ENCODE measurements at places on chromosomes 12 and 14. TPM values are rescaled to one million over a fixed set of nuclear protein-coding genes. Genes with fewer than 3 reads are reported as not detected.

GRCh38 chr14:53493320-53493719 lies 340.2 kb upstream of the DDHD1 start:
- H3K4me3 ChIP-seq = no peak overlapping the region
- no peaks in the 10 kb centered on the region for H3K4me1 ChIP-seq
- no peak for DNase-seq
- H3K27ac ChIP-seq = no peak overlapping the region

The KIF21A gene
- total RNA-seq = 18.0 TPM

DNA sequence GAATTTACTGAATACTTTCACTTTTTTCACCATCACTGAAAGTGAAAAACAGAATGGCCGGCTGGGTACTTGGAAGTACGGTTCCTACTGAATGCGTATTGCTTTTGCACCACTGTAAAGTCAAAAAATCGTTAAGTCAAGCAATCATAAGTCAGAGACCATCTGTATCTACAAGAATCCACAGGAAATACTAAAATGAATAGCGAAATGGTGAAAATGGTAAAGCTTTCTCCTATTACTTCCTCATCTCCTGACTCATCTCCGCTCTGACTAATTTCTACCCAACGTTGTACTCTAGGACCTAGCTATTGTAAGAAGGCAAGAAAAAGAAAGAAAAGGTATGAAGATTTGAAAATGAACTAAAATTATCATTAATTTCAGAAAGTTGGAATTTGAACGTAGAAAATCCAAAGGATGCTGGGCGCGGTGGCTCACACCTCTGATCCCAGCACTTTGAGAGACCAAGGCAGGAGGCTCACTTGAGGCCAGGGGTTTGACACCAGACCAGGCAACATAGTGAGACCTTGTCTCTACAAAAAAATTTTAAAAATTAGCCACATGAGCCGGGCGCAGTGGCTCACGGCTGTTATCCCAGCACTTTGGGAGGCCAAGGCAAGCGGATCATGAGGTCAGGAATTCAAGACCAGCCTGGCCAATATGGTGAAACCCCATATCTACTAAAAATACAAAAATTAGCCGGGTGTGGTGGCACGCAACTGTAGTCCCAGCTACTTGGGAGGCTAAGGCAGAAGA lies 5.3 kb upstream of the CDCA4 start:
- peak overlapping the region; percentile 30 for H3K27ac ChIP-seq
- peaks cover 24% of the 10 kb centered on the region for H3K4me1 ChIP-seq
- H3K27me3 ChIP-seq = no peaks in the 10 kb centered on the region
- no peak overlapping the region for H3K4me3 ChIP-seq

The KCNC2 gene
- not detected for total RNA-seq

GRCh38 chr12:121446750-121447149 lies 46.8 kb downstream of the RNF34 start:
- H3K27me3 ChIP-seq = no peaks in the 10 kb centered on the region
- no peak overlapping the region for H3K4me3 ChIP-seq
- no peak overlapping the region for H3K27ac ChIP-seq
- DNase-seq = no peak
- peaks cover 19% of the 10 kb centered on the region for H3K36me3 ChIP-seq
- no peaks in the 10 kb centered on the region for H3K4me1 ChIP-seq

DNA sequence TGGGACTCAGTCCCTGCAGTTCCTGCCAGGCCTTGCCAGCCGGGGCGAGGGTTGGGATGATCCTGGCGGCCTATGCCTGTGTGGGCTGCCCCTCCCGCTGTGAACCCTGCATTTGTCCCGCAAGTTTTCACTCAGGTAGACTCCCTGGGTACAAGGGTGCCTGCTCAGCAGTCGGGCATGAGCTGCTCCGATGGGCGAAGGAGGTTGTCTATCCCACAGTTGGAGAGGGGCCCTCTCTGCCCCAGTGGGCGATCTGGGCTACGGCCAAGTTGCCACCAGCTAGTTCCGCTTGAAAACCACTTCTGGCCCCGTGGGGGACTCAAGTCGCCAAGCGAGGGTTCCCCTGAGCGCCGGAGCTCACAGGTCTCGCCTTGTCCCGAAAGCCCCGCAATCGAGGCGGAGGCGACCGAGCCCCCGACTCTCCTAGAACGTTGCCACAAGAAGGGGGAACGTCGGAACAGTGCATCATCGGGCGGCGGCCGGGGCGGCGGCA lies 365 bp upstream of the TPI1 start:
- H3K4me1 ChIP-seq = peaks cover 42% of the 10 kb centered on the region
- H3K27ac ChIP-seq = peak overlapping the region; percentile 71
- no peak for DNase-seq

DNA sequence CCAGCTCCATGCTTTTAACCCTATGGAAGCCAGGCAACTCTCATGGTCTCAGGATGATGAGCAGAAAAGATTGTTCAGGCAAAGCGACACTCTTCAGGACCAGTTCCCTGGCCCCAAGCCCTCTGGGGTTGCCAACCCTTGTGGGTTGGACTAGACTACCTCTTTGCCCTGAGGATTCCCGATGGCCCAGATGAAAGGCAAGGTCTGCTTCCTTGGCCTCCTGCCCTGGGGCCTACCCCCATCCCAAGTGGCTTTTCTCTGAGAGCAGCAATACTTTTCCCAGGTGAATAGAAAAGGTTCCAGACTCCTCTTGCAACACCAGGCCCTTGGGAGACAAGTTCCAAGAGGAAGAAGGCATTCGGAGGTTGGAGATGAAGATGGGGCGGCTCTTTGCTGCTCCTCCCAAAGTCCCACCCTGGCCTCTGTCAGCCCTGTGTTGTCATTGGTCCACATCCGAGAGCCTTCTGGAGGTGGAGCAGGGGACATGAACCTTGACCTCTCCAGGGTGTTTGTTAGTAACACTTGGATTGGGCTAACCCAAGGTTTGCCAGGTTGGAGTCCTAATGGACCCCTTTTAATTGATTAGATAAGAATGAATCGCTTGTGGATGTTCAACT lies 131.1 kb downstream of the GCH1 start:
- H3K27me3 ChIP-seq = peaks cover 17% of the 10 kb centered on the region
- no peaks in the 10 kb centered on the region for H3K36me3 ChIP-seq
- no peak overlapping the region for H3K27ac ChIP-seq
- H3K4me1 ChIP-seq = peaks cover 27% of the 10 kb centered on the region
- no peak for DNase-seq

The ETFRF1 gene
- 42.8 TPM for total RNA-seq

The OR4K13 gene
- total RNA-seq = not detected

DNA sequence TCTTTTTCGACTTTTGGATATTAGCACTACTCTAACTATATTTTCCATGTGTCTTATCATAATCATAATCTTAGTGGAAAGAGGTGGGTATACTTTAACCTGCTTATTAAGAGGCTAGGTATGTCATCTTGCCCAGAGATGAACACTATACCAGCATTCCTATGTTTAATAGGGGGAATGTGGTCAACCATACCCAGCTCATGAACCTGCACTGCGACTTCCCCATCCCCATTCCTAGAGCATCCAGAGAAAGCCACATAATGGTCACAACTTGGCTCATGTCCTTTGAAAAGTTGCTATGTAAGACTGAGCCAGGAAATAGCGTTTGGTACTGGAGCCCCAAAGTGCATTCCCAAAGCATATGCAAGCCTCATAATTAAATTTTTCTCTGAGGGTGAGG lies 55.2 kb downstream of the TMCC3 start:
- no peak overlapping the region for H3K4me3 ChIP-seq
- no peak overlapping the region for H3K27ac ChIP-seq
- DNase-seq = no peak
- H3K36me3 ChIP-seq = no peaks in the 10 kb centered on the region
- no peaks in the 10 kb centered on the region for H3K27me3 ChIP-seq

The MUCL1 gene
- not detected for total RNA-seq

The C12orf56 gene
- total RNA-seq = not detected

GRCh38 chr12:50055831-50056638 lies 1.4 kb upstream of the ASIC1 start:
- H3K27ac ChIP-seq = no peak overlapping the region
- no peak overlapping the region for H3K4me3 ChIP-seq
- no peaks in the 10 kb centered on the region for H3K36me3 ChIP-seq
- peaks cover 24% of the 10 kb centered on the region for H3K27me3 ChIP-seq

- peak overlapping the region; percentile 5 for H3K27ac ChIP-seq
- no peaks in the 10 kb centered on the region for H3K36me3 ChIP-seq
- H3K27me3 ChIP-seq = no peaks in the 10 kb centered on the region
- peaks cover 21% of the 10 kb centered on the region for H3K4me1 ChIP-seq
- DNase-seq = peak; percentile 69
Observed at GRCh38 chr12:98397323-98398105, 117.9 kb upstream of the TMPO start.

GRCh38 chr14:89910691-89911009 lies 43.9 kb downstream of the EFCAB11 start:
- no peak overlapping the region for H3K4me3 ChIP-seq
- no peak overlapping the region for H3K27ac ChIP-seq
- no peaks in the 10 kb centered on the region for H3K27me3 ChIP-seq
- H3K4me1 ChIP-seq = no peaks in the 10 kb centered on the region

DNA sequence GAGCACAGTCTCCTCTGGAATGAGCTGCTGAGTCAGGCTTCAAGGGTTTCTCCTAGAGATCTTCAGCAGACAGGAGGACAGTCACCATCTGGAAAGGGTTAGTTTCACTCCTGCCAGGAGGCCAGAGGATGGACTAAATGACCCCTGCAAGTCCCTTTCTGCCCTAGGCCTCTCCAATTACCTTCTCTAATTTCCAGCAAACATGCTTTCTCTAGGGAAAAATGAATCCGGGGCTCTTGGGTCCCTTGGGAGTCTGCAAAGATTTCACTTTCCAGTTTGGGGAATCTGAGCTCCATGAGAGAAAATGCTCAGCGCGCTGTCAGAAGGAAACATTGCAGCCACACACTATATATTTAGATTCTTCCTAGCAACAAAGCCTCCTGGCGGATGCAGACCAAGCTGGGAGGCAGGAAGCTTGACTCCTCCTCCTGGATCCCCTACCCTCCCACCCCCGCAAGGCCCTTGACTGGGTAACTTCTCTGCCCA lies 184.4 kb upstream of the CCND2 start:
- no peak overlapping the region for H3K4me3 ChIP-seq
- no peak overlapping the region for H3K27ac ChIP-seq
- no peak for DNase-seq
- H3K36me3 ChIP-seq = no peaks in the 10 kb centered on the region
- H3K27me3 ChIP-seq = no peaks in the 10 kb centered on the region

The SLC10A1 gene
- total RNA-seq = not detected

The TRHDE gene
- not detected for total RNA-seq

- no peaks in the 10 kb centered on the region for H3K4me1 ChIP-seq
- H3K27ac ChIP-seq = no peak overlapping the region
- no peaks in the 10 kb centered on the region for H3K27me3 ChIP-seq
- H3K4me3 ChIP-seq = no peak overlapping the region
- H3K36me3 ChIP-seq = no peaks in the 10 kb centered on the region
- DNase-seq = no peak
Observed at GRCh38 chr12:14849661-14850060, 6.3 kb upstream of the ART4 start.

DNA sequence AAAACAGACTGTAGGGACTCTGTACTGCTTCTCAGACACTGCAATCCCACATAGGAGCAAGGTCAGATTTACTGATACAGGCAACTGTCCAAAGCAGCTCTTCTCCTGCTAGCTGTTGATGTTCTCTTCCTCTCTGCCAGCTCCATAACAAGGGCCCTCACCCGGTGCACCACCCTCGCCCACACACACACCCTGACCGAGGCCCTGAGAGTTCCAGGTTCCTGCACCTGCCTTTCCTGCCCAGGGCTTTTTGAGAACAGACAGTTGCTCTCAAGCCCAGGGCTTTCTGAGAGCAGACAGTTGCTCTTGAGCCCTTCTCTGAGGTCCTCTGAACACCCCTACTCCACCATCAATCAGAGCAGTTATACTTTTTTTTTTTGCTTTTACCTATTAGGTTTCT lies 233.8 kb upstream of the GARIN6 start:
- no peaks in the 10 kb centered on the region for H3K36me3 ChIP-seq
- no peak overlapping the region for H3K4me3 ChIP-seq

GRCh38 chr12:98002887-98003493 lies 512.4 kb upstream of the TMPO start:
- no peak overlapping the region for H3K4me3 ChIP-seq
- H3K36me3 ChIP-seq = no peaks in the 10 kb centered on the region
- no peaks in the 10 kb centered on the region for H3K27me3 ChIP-seq
- H3K4me1 ChIP-seq = no peaks in the 10 kb centered on the region
- no peak overlapping the region for H3K27ac ChIP-seq
- DNase-seq = peak; percentile 20

- H3K36me3 ChIP-seq = peaks cover 11% of the 10 kb centered on the region
- no peaks in the 10 kb centered on the region for H3K27me3 ChIP-seq
- H3K27ac ChIP-seq = no peak overlapping the region
- no peak for DNase-seq
- H3K4me1 ChIP-seq = no peaks in the 10 kb centered on the region
Observed at GRCh38 chr14:71647086-71647784, 285.0 kb upstream of the RGS6 start.

GRCh38 chr14:55103005-55103640 lies 25.9 kb upstream of the LGALS3 start:
- H3K27me3 ChIP-seq = no peaks in the 10 kb centered on the region
- no peaks in the 10 kb centered on the region for H3K36me3 ChIP-seq
- no peak overlapping the region for H3K4me3 ChIP-seq
- DNase-seq = peak; percentile 41

GRCh38 chr14:102362084-102362483 lies 606 bp downstream of the CINP start:
- H3K27ac ChIP-seq = peak overlapping the region; percentile 74
- H3K4me1 ChIP-seq = peaks cover 17% of the 10 kb centered on the region
- H3K36me3 ChIP-seq = peaks cover 17% of the 10 kb centered on the region
- peak overlapping the region; percentile 71 for H3K4me3 ChIP-seq
- DNase-seq = peak; percentile 44

The TUBA1C gene
- 39.6 TPM for total RNA-seq

DNA sequence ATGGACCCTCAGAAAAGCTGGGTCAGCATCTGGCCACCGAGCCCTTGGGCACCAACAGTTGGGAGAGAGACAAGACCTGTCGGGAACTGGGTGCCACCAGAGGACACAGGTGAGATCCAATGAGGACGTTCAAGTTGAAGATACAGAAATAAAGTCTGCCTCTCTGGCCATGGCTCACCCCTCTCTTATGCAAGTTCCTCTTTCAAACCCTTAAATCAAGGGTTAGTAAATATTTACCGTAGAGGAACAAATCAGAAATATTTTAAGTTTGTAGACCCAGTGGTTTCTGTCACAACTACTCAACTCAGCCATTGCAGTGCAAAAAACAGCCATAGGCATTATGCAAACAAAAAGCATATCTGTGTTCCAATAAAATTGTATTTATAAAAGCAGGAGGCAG lies 76.5 kb upstream of the HSPB8 start:
- DNase-seq = no peak
- H3K27me3 ChIP-seq = no peaks in the 10 kb centered on the region
- no peaks in the 10 kb centered on the region for H3K4me1 ChIP-seq
- no peak overlapping the region for H3K4me3 ChIP-seq
- no peaks in the 10 kb centered on the region for H3K36me3 ChIP-seq

DNA sequence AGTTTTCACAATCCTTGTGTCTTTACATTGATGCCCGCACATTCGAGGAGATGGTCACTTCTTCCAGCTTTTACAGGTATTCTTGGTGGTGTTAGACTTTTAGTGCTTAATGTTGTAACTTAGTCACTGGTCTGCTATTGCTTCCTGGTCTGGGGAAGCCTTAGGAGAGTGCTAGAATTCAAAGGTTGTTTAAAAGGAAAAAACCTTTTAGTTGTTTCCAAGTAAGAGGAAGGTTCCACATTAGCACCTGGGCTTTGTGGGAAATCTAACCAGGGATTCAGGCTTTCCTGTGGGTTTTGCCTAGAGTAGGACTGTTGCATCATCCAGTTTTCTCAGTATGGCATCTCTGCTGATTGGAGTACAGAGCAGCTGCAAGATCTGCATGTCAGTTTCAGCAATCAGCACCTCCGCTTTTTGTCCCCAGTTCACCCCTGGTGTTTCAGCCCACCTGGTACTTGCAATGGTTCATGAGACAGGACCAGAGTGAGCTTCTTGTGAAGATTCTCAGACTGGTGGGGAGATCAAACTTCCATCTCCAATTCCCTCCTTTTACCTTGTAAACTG lies 44.0 kb upstream of the PLBD1 start:
- H3K4me3 ChIP-seq = no peak overlapping the region
- peaks cover 2% of the 10 kb centered on the region for H3K27me3 ChIP-seq
- H3K36me3 ChIP-seq = no peaks in the 10 kb centered on the region
- H3K27ac ChIP-seq = no peak overlapping the region

The HELB gene
- 45.6 TPM for total RNA-seq
